Stimulated activated CD4-positive, alpha-beta T cell treated with anti-CD3 and anti-CD28 coated beads, Interleukin-4, amount 100 ng/mL, for 1 hour (primary cell): ENCODE measurements at places on chromosomes 2 and 18.
A peak's percentile ranks its signal among the peaks of the same experiment; 100 is the strongest.

- DNase-seq: no peak
Observed at GRCh38 chr2:109432421-109432820, 181.3 kb downstream of the SEPTIN10 start.

- no peak for DNase-seq
Observed at GRCh38 chr2:17588031-17588430, 47.5 kb downstream of the VSNL1 start.

DNA sequence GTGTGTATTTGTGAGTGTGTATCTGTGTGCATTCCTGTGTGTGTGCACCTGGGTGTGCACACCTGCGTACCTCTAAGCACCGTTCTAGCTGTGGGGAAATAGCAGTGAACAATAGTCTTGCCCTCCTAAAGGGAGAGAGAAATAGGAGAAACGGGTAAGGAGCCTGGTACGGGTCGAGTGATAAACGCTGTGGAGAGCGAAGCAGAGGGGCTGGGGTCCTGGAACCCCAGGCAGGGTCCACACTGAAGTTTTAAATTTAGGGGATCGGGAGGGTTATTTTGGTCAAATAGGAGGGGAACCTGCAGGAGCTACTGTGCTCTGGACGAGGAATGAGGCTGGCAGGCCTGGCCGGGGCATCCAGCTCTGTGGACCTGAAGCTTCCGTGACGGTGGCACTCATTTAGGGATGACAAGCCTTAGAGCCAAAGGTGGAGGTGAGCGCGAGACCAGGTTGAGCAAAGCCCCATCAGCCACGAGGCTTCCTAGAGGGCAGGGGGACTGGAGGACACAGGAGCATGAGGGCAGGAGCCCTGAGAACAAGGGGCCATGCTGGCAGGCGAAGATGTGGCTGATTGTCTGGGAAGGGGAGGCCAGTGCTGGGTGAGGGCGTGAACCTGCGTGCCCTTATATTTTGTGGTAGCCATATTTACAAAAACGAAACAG, 188.0 kb downstream of the RTP5 start:
- no peak for DNase-seq

DNA sequence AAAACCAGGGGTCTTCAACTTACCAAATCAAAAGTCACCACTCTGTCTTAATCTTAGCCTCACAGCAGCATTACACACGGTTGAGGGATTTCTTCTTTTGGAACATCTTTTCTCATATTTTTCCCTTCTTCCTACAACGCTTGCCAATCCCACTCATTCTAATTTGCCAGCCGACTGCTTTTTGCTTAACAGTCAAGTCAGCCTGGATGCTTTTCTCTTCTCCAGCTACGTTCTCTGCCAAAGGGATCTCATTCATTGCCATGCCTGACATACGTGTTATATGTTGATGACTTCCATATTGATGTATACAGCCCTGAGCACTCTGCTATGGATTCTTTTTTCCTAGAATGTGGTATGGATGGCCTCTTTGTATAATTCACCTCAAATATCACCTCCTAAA, 37.3 kb downstream of the CDH19 start:
- no peak for DNase-seq

- no peak for DNase-seq
Observed at GRCh38 chr18:56645415-56646016, 5.6 kb upstream of the WDR7 start.

DNA sequence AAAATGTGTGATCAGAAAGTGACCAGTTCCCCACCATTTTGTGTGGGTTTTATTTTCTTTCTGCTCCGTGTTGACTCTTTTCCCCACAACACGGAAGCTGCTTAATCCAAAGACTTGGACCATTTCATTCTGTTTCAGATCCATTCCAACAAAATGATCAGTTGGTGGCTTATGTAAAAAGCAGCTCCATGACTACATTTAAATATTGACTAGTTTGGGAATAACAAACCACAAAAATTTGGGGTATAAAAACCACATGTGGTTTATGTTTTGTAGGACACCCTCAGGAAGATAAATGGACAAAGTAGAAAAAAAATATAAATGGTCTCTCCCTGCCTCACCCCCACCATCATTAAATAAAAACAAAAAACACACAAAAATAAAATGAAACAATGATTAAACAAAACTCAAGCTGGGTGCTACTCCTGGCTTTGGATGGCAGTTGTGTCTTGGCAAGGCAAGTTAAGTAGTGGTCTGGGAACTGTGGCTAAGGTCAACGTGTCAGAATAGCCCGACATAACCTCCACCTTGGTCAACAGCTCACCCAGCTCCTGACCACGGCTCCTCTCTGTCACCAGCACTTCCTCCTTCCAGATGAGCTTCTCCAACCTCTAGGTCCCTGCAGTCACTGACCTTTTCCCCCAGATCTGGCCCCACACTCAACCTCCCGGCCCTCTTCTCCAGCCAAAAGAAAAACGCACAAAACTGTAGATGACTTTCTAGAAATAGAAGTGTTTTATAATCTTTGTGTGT, 12.8 kb upstream of the WIPF1 start:
- DNase-seq: no peak

DNA sequence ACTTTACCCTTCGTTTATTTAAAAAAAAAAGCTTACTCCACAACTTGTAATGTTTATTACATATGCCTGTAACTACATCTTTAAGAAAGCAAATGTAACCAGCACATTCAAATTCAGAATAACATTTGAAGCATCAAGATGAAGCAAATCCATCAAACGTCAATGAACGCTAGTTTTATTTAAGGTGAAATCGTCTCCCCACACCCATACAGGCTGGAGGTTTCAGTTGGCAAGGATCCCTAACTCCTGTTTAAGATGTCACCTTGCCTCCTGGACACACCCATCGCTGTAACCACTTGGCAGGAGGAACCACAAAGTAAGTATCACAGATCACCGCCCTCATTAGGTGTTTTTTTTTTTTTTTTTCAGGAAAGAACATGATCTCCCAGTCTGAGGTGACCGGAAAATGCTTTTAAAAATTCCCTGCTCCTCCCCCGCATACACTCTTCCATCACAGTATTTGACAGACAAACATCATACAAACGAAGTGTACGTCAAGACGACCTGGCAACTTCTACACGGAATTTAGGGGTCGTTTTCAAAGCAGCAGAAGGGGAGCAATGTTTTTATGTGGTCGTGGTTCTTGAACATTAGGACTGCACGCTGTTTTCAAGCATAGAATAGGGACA, 19.7 kb upstream of the STPG4 start:
- DNase-seq: no peak

DNA sequence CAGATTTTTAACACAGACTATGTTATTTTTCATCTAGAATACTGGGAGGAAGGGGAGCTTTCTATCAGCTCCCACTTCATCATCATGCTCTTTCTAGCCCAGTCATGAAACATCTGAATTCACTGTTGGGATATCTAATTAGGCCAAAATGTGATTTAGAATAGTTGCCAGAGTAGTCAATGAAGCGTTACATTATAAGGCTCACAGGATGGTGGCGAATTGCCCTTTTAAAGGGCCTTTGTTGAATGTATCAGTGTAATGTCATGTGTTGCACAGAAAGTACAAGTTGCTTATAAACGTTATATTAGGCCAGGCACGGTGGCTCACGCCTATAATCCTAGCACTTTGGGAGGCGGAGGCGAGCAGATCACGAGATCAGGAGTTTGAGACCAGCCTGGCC, 45.6 kb downstream of the PDE1A start:
- DNase-seq: no peak

DNA sequence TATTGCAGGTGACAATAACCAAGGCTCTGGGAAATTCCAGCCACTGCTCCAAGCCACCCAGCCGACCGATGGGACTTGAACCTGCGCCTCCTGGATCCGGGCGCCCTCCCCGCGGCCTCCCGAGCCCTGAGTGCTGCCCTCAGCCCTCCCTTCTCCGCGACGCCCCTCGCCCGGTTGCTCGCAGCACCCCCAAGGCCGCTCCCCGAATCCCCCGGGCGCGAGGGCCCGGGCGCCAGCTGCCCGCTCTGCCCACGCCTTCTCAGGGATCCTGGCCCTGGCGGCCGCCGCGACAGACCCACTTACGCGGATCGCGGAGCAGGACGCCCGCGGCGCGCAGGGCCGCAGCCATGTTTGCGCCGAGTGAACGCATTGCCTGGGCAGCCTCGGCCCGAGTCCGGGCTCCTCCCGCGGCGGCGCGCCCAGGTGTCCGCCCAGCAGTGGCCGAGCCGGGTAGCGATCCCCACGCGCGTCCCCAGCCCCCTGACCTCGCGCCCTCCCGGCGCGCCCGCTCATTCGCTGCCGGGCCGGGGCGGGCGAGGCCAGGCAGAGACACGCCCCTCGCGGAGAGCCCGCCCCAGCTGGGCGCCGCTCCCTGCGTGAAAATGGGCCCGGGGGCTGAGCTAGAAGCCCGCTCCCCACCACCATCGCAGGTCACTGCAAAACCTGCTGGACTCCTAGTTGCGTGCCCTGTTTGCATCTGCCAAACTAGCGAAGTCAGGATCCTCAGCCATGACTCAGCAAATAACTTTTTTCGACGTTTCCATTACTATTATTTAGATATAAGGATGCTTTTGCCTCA, at the start of gene FECH:
Gene FECH (minus strand): TSS at position 452 of the 799 bp plus-strand sequence. CDS start 82 bp downstream, at position 370.
- DNase-seq: peak; percentile 69

DNA sequence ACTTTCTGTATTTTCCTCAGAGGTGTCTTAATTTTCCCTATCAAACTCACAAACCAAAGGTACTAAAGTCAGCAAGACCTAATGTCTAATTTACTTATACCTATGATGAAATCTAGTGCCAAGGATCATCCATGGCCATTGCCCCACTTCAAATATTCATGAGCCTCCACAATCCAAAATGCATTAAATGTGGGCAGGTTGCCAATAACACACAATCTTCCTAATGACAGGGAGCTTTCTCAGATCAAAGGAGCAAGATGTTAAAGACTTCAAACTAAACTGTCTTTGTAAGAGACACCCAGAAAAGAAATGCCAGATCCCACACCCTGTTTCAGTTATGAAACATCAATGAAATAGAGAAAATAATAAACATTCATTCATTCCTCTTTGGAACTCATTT, 143.2 kb downstream of the TMEFF2 start:
- no peak for DNase-seq

GRCh38 chr2:241038374-241039180, 40.2 kb downstream of the SNED1 start:
- DNase-seq: no peak

DNA sequence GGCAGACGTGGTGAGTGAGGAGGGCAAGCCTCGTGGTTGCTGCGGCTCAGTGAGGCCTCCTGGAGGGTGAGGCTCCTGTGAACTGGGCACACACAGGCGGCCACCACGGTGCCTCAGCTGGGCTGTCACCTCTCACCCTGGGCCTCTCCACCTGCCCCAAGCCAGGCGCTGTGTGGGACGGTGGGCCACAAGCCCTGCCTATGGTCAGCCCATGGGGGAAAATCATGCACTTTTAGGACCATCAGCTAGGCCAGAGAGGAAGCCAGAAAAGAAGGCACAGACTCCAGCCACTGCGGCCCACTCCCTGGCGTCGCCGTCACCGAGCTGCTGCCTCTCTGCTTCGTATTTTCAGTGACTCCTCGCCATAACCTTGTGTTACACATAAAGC, 28.5 kb upstream of the HS6ST1 start:
- DNase-seq: no peak

DNA sequence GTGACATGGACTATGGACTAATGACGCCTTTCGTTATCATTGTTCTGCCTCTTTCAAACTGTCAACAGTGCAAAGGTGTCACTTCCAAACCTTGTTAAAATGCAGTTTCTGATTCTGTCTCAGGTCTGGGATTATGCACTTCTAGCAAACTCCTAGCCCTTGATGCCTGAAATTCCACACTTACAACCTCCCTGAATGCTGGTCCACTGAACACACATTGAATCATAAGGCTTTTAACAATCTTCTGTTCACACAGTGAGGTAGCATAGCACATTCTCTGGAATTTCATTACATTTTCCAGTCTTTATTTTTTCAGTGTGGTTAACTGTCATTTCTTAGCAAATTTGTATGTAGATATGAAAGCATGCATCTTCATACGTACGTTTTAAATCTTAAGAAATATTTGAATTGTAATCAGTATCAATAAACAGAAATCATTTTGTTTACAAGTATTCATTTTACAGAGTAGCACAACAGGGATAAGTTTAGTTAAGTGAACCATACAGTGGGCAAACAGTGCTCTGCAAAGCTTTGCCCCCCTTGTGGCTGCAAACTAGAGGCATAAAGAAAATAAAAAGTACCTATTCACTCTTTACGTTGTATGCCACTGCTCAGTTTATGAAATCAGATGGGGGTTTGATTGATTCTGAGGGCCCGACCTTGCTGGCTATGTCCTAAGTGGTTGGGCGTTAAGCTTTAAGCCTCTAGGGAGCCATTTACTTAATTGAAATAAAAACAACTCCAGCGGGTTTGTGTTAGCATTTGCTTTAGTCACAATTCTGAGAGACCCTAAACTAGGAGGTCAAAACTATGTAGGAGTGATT, 250.8 kb downstream of the LRRTM1 start:
- no peak for DNase-seq

DNA sequence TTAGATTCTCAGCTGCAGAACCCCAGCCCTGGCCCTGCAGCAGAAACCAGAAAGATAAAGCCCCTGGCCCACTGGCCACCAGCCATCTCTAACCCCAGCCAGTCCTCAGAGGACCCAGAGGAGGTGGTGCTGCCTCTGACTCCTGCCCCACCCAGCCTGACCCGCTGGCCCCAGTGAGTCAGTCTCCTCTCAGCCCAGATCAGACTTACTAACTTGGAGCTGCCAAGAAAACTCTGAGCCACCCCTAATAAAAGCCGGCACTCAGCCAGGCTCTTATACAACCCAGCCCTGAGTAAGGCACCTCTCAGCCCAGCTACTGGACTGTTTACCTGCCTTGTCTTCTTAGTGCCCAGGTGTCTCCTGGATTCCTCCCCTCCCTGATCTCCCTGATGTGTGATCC, 2.0 kb downstream of the SLC14A2 start:
- DNase-seq: no peak

DNA sequence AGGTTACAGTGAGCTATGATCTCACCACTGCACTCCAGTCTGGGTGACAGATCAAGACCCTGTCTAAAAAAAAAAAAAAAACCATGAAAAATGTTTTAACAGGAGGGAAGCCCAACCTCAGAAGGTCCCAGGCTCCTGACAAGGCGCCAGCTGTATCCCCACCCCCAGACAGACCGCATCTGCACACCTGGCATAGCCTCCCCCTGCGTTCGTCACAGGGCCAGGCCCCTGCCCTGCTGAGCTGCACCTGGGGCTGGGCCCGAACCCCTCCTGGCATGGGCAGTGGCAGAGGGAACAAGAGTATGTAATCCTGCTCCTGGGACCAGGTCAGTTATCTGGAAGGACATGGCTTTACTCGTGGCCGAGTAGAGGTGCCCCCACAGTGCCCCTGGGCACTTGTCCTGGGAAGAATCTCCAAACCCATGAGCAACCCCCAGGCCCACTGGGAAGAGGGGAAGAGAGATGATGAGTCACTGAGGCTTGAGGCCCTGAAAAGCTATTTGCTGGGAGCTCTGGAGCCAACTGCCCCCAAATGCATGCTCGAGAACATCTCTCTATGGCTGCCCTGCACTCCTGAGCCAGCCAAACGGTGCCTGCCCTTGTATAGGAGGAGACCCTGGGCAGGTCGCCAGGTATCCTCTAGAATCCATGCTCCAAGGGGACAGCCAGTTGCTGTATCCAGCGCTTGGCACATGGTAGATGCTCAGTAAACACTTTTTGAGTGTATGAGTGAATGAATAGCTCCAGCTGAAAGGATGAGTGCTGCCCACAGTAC, 265.5 kb downstream of the ATAD2B start:
- DNase-seq: no peak
